Activated CD4-positive, alpha-beta T cell treated with anti-CD3 and anti-CD28 coated beads, Interleukin-2, amount 10 ng/mL, durations not matched to agents 7 days and 5 days (primary cell): ENCODE measurements at places on chromosomes 16 and 17.

DNA sequence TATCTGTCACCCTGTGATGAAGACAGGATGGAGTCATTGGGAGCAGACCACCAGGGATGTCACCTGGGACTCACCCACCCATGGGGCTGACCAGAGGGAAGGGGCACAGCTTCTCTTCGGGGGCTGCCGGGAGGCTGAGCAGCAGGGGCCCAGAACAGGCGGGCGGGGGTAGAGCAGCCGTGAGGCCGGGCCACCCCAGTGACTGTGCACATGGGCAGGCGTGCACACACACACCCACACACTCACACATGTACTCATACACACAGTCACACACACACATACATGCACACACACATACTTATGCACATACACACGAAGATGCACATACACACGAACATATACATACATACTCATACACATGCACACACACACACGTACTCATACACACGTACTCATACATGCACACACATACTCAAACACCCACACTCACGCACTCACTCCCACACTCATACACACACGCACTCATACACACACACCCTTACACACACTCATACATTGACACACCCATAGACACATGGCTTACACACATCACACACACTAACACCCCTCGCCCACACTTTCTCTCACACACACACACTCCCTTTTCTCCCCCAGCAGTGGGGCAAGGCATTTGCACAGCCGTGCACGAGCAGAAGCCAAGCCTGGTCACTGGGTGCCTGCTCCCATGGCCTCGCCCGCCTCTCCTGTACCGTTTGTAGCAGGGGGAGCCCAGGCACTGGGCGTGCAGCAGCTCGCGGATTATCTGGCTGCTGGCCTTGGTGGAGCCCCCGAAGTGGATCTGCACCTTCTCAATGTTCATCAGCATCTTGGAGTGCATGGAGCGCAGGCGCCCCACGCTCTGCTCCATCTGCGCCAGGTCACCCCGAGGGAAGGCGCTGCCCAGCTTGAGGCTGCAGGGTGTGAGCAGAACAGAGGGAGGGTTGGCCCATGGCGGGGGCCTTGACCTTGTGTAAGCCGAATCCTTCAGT lies 12.4 kb downstream of the UBALD2 start:
- H3K4me1 ChIP-seq, result peaks cover 44% of the 10 kb centered on the region
- no peaks in the 10 kb centered on the region for H3K27me3 ChIP-seq
- H3K27ac ChIP-seq, result peak overlapping the region; percentile 76

GRCh38 chr17:40516581-40517285 lies 15.3 kb upstream of the TNS4 start:
- H3K4me3 ChIP-seq, result peak overlapping the region; percentile 73
- DNase-seq, result peak; percentile 90
- peaks cover 36% of the 10 kb centered on the region for H3K36me3 ChIP-seq
- peaks cover 78% of the 10 kb centered on the region for H3K4me1 ChIP-seq

DNA sequence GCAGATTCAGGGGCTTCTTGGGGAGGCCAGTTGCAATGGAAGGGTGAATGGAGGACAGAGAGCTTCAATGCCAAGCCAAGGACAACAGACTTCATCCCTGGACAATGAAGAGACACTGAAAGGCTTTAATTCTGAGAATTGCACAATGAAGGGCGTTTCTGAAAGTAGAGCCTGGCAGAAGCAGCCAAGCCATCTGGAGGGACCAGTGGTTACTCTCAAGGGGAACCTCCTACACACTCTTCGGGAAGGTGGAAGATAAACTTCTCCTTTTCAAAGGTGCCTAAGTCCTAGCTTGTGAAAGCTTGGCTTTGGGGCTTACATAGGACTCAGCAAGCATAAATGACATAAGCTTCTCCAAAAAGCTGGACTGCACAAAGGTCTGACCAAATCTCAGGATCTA lies 6.2 kb upstream of the CES1 start:
- no peak overlapping the region for H3K4me3 ChIP-seq
- no peaks in the 10 kb centered on the region for H3K36me3 ChIP-seq
- peaks cover 5% of the 10 kb centered on the region for H3K27me3 ChIP-seq

DNA sequence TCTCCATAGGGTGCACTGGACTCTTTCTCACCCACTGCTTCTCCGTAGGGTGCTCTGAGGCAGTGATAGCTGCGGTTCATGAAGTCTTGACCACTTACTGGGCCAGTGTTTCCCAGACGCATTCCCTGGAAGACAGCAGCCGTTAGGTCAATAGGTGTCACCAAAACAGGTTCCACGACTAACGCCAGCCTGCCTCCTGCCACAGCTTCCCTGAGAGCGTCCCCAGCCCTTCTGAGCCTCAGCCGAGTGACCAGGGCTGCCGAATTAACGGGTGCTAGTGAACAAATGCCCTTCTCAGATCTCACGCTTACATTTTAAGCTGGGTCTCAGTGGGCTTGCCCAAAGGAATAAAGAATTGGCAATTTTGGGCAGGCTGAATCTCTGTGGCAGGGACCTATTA lies 188.7 kb upstream of the TNRC6C start:
- H3K4me1 ChIP-seq, result peaks cover 11% of the 10 kb centered on the region
- no peak for DNase-seq
- no peak overlapping the region for H3K27ac ChIP-seq
- H3K27me3 ChIP-seq, result no peaks in the 10 kb centered on the region

GRCh38 chr17:57999496-58000017 lies 7.5 kb downstream of the SRSF1 start:
- peaks cover 74% of the 10 kb centered on the region for H3K4me1 ChIP-seq
- no peak overlapping the region for H3K4me3 ChIP-seq
- DNase-seq, result peak; percentile 52
- peaks cover 61% of the 10 kb centered on the region for H3K36me3 ChIP-seq

DNA sequence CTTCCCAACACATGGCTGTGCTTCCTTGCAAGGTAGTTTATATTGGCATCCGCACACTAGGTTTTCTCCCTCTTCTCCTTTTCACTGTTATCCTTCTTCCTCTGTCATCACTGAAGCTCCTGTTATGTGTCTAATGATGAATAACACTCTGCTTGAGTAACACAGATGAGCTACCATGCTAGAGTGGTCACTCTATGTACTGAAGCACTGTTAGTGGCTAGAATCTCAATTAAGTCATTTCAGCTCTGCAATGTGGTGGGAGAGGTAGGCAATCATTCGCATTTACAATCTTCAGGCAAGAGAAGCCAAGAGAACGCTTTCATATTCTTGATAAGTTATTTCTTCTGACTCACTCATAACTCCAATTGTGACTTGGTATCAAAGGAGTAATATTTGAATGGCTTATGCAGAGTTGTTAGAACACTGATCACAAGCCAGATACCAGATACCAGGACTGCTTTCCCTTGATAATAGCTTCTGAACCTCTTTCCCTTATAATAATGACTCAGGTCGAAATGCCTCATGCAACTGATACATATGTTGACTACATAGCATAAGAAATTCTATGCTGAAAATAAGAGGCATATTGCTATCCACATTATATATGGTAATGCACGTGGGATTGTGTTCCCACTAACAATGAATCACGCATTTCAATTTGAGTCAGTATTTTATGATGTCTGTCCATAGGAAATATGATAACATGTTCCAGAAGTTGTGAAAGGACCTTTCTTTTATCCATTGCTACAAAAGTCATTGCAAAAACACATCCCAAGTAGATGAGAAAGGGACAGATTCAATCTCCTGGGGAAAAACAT lies 158.0 kb upstream of the HS3ST3A1 start:
- H3K36me3 ChIP-seq, result no peaks in the 10 kb centered on the region
- no peak overlapping the region for H3K4me3 ChIP-seq
- peaks cover 1% of the 10 kb centered on the region for H3K27me3 ChIP-seq
- DNase-seq, result no peak
- no peak overlapping the region for H3K27ac ChIP-seq

DNA sequence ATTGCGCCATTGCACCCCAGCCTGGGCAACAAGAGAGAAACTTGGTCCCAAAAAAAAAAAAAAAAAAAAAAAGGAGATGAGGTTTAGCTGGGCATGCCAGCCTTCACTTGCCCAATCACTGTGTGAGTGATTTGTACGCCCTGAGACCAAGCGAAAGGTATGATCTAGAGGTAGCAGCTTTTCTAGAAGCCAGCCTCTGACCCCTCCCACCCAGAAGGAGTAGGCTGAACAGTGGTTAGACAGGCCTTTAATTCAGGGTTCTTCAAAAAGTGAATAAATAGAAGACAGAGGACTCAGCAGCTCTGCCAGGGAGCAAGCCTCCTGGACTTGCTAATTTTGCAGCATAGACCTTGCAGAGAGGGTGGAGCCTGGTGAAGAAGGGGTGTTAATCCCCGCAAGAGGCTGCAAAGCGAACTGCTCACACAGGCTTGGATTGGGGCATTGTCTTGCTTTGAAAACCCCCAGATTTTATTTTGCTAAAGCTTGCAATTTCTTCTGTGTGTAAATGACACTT lies 7.1 kb upstream of the CYTH1 start:
- H3K27ac ChIP-seq, result peak overlapping the region; percentile 92
- peak; percentile 35 for DNase-seq
- H3K4me3 ChIP-seq, result no peak overlapping the region
- H3K27me3 ChIP-seq, result no peaks in the 10 kb centered on the region
- H3K36me3 ChIP-seq, result peaks cover 30% of the 10 kb centered on the region
- H3K4me1 ChIP-seq, result peaks cover 62% of the 10 kb centered on the region

DNA sequence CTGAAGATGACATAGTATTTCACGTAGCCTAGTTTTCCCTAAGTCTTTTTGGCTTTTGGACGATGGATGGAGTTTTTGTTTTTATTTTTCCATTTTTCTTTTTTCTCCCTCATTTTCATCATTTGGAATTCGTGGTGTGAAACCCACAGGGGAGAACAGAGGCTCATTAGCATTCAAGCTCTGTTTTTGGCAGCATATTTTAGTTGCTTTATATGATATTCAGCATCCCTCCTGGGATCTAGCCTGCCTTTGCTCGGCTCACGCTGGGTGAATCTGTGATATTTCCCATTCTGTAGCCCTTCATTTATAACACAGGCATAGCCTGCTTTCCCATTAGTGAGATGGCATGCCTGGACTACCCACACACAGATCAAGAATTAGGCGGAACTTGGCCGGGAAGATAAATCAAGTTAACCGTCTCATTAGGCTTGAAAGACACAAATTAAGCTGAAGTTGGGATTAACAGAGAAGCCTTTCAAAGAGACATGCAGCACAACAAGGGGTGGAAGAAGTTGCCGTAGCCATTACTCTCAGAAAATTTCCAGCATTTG lies 20.1 kb upstream of the CLEC19A start:
- H3K4me3 ChIP-seq, result no peak overlapping the region

- DNase-seq, result no peak
- H3K4me3 ChIP-seq, result no peak overlapping the region
- H3K27ac ChIP-seq, result no peak overlapping the region
- H3K4me1 ChIP-seq, result no peaks in the 10 kb centered on the region
- peaks cover 23% of the 10 kb centered on the region for H3K27me3 ChIP-seq
Observed at GRCh38 chr17:79615446-79615845, 4.6 kb upstream of the RBFOX3 start.

DNA sequence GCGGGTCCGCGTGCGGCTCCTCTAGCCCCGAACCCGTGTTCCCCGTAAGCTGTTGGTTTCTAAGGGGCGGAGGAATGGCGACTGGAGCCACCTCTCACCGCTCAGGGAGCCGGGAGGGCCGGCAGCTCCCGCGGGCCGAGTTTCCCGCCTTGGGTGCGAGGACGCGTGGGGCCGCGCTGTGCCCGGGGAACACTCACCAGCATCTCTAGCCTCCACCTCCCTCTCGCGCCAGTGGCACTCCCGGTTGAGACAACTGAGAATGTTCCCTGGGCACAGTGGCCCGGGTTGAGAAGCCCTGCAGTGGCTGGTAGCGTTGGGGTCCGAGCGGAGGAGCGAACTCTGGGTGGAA lies 560 bp downstream of the TELO2 start:
- H3K36me3 ChIP-seq, result peaks cover 2% of the 10 kb centered on the region
- peak overlapping the region; percentile 99 for H3K27ac ChIP-seq
- no peaks in the 10 kb centered on the region for H3K27me3 ChIP-seq
- DNase-seq, result no peak
- peaks cover 12% of the 10 kb centered on the region for H3K4me1 ChIP-seq

DNA sequence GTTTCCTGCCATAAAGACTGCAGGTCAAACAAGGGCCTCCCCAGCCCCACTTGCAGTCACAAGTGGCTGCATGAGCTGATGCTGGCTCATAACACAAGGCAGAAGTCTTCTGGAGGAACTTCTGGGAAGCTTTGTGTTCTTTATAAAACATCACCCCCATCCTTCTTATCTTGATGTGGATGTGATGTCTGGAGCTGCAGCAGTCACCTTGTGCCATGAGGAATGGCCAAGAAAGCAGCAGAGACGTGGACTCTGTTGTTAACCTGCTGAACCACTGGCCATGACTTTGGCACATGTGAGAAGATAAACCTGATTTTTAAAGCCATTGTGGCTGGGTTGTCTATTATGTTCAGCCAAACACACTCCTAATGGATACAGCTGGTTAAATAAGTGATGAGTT lies 41.8 kb downstream of the FOXL1 start:
- no peak for DNase-seq
- H3K27me3 ChIP-seq, result no peaks in the 10 kb centered on the region

DNA sequence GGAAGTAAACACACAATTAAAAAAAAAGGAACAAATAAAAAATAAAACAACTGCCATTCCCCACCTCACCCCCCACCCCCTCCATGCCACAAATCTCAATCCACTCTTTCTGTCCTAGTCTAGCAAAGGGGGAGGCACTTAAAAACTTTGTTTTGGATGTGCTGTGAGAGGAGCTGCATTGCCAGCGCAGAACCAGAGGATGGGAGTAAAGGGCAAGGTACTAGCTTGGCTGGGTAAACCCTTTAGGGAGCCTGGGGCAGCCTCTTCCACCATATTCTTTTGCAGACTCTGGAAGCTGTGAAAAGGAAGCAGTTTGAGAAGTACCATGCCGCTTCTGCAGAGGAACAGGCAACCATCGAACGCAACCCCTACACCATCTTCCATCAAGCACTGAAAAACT lies 1.4 kb downstream of the MRPS7 start:
- no peak for DNase-seq
- peaks cover 43% of the 10 kb centered on the region for H3K4me1 ChIP-seq
- peaks cover 21% of the 10 kb centered on the region for H3K36me3 ChIP-seq
- peak overlapping the region; percentile 99 for H3K4me3 ChIP-seq

DNA sequence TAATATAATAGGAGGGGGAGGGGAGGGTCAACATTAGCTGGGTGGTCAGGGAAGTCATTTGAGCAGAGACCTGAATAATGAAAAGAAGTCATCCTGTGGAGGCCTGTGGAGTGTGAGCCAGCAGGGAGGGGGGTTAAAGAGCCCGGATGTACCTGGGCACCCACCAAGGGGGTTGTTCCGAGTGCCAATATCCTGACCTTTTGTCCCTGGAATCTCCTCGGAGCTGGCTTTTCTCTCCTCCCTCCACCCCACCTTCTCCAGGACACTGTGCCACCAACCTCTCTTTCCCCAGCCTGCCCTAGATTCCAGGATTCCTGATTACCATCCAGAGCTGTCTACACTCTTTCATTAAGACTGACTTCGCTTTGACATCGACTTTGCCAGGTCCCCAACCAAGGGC lies 6.2 kb downstream of the SHBG start:
- no peak overlapping the region for H3K27ac ChIP-seq
- H3K27me3 ChIP-seq, result no peaks in the 10 kb centered on the region
- no peak for DNase-seq
- no peaks in the 10 kb centered on the region for H3K36me3 ChIP-seq

GRCh38 chr17:66330646-66331037 lies 28.2 kb downstream of the PRKCA start:
- H3K4me1 ChIP-seq, result peaks cover 83% of the 10 kb centered on the region
- peaks cover 39% of the 10 kb centered on the region for H3K36me3 ChIP-seq
- peak overlapping the region; percentile 63 for H3K4me3 ChIP-seq
- DNase-seq, result no peak
- H3K27ac ChIP-seq, result peak overlapping the region; percentile 94
